ENCODE measurements at places on chromosomes 16 and 17. TPM values are rescaled to one million over a fixed set of nuclear protein-coding genes. Genes with fewer than 3 reads are reported as not detected.

Gene KRT15
- 3.4 TPM for total RNA-seq

DNA sequence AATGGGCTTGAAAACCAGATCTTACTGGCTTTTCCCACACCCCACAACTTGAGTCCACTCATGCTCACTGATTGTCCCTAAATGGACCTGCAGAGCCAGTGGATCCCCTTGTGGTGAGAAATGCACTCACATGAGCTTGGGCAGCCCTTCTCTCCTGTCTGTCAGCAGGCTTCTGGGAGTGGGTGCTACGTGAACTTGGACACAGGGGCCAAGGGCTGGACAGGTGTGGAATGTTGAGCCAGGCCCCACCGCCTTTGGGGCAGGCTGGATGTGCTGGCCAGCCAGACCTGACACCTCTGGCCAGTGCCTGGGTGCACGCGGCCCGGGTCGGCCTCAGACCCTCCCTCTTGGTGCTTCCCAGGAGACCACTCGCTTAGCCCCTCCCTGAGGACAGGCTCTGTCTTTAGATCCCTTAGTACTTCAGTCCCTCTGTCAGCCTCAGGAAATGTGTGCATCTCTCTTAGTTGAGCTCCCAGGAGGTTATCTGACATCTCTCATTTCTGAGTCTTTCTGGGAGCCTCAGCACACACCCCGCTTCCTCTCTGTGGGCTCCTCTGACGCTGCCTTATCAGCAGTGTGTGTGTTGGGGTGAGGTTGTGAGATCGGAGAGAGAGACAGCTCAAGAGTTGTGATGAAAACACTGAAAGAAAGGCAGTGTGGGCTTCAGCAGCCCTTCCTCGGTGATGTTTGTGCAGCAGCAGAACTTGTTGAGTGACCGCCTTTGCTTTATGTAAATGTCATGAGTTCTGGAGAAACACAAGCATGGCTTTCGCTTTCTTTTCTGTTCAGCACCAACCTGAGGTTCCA, 117.0 kb downstream of the RAB11FIP4 start:
- no peak for DNase-seq

- DNase-seq: no peak
These were observed 103.8 kb downstream of the TRIM37 start for GRCh38 chr17:59002848-59003247.

GRCh38 chr16:77499373-77500285, 64.8 kb upstream of the ADAMTS18 start:
- DNase-seq: peak; percentile 57

GRCh38 chr16:67391424-67392300, 1.6 kb downstream of the TPPP3 start:
- DNase-seq: no peak

DNA sequence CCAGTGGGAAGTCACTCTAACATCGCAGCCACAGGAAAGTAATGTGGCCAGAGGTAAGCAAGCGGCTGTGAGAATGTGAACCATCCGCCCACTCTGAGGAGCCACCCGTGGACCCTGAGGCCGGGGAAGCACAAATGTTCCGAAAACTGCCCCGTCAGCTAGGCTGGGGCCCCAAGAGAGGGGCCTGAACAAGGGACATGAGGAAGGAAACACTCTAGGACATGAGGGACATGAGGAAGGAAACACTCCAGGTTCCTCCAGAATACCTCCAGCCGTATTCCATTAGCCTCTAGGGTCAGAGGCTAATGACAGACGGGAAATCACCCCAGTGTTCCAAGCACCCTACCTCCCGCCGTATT, 317 bp downstream of the TEFM start:
- no peak for DNase-seq

Gene TMEM88
- 5.8 TPM for total RNA-seq

DNA sequence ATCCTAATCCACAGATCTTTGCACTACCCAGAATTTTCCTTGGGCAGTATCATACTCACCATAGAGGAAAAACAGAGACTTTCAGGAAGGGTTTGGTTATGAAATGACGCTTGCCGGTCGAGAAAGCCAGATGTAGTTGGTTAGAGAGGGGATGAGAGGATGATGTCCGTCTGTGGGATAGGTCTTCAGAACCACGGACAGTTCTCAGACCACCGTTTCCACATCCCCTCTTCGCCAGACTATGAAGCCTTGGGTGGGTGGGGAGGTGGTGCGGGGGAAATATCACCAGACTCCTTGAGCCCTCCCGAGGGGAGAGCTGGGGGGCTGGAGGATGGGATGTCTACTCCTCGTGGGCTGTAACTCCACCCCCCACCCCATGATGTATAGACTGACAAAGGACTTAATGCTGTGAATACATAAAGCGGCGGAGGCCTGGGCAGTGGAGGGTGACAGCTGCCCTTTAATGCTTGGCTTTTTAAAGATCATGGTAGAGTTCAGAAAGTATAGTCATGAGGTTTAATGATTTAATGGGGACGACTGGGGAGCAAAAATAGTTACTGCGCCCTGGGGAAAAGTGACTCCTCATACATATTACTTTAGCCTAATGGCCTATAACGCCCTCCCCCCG, 96.6 kb downstream of the MRM1 start:
- DNase-seq: no peak

- peak; percentile 33 for DNase-seq
These were observed at the start of gene NDRG4 for GRCh38 chr16:58499615-58500351. NDRG4 (plus strand) TSS chr16:58500143; CDS start chr16:58500249, 106 bp downstream.

Gene BICDL2
- not detected for total RNA-seq

GRCh38 chr17:51258756-51259563, 889 bp downstream of the MBTD1 start:
- DNase-seq: no peak

DNA sequence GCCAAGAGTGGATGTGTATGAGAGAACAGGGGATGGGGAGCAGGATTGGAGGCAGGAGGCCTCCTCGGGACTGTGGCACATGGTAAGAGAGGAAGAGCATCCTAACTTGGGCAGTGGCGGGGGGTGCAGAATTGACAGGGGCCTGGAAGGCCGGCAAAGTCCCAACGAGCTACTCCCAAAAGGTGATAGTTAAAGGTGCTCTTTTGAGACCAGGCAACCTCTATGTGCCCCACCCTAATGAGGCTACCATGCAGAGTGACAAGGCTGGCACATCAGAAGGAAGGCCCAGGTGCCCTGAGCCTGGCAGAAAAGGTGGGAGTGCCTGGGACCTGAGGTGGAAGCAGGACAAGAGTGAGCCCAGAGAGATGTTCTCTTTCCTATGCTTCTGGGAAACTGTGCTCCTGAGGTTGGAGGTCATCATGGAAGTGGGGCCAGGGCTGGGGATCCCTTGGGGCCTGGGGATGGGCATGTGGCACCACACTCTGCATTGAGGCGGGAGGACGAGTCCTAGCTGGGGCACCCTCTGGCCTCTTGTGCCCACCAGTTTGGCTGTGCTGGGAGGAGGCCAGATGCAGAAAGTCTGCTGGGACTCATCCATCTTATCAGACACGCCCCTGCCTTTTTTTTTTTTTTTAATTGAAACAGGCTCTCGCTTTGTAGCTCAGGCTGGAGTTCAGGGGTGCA, 5.9 kb downstream of the RAB11FIP4 start:
- no peak for DNase-seq

Gene CCDC78
- total RNA-seq: 1.4 TPM

Gene MIF4GD
- total RNA-seq: 8.0 TPM

Gene TNP2
- total RNA-seq: not detected

Gene PLA2G10
- not detected for total RNA-seq

Gene SRCIN1
- total RNA-seq: 0.07 TPM

Gene GDPD1
- total RNA-seq: 3.2 TPM

Gene RHBDL3
- total RNA-seq: 0.14 TPM

Gene HBM
- not detected for total RNA-seq

DNA sequence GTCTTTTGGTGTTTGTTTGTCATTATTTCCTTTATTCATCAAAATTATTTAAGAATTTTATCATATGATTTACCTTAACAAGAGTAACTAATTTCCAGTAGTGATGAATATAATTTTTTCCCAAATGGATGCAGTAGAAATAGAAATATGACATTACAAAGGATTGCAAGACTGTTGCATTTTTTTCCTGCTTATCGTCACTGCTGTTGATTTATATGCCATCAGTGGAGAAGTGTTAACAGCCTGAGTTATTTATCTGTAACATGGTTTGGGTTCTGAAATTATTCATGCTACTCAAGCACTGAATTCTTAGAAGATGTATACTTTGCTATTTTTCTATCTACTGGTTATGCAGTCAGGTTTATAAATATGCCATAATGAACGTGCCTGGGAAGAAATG, 68.6 kb downstream of the TMEM100 start:
- DNase-seq: no peak

DNA sequence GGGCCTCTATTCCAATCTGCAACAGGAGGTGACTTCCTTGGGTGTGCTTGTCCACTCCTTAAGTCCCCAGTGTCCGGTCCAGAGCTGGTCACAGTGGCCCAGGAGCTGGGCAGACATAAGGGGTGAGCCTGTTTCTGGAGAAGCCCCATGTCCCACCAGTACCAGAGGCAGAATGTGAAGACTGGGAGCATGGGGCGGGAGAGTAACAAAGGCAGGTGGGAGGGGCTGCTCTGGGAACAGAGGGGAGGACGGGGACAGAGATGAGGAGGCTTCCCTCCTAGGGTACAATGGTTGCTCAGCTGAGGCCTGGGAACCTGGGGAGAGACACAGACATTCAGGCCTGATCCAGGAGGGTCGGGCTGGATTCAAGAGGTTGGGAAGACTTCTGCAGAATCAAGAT, 323.3 kb upstream of the TNRC6C start:
- no peak for DNase-seq

DNA sequence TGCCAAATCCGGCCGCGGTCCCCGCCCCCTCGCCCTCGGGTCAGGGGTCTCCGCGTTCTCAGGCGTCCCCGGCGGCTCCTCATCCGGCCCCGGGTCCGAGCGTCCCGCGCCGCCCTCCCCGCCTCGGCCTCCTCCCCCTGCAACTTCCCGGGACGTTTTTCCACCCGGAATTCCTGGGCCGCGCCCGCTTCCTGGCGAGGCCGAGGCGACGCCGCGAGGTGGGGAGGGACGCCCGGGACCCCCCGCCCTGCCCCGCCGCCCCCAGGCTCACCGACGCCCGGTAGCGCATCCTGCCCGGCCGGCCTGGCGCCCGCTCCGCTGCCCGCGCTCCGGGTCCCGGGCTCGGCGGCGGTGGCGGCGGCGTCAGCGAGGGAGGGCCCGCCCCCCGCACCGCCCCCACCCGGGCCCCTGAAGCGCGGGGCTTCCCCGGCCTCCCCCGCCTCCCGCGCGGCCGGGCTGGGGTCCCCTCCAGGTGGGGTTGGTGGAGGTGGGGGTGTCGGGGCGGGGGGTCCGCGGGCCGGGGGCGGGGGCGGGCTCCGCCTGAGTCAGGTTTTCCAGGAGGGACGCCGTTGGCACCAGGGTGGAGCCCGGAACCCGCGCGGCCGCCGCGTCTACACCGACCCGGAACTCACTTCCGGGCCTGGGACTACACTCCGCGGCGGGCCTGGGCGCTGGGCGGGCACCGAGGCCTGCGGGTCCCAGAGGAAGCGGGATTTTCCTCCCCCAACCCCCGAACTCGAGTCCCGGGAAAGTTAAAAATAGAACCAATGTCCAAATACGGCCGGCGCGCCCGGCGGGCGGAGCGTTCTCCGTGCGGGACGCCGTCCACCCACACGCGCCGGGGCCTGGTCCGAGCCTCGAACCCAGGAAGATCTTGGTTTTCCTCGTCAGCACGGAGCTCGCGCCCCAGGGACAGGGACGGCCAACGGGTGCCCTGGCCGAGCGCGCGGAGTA, 6.8 kb downstream of the MYO1C start:
- no peak for DNase-seq

Gene ZSCAN10
- not detected for total RNA-seq

- no peak for DNase-seq
These were observed 81.0 kb upstream of the HNF1B start for GRCh38 chr17:37825851-37826250.

GRCh38 chr17:76036497-76037261, 9.6 kb upstream of the EVPL start:
- DNase-seq: no peak

DNA sequence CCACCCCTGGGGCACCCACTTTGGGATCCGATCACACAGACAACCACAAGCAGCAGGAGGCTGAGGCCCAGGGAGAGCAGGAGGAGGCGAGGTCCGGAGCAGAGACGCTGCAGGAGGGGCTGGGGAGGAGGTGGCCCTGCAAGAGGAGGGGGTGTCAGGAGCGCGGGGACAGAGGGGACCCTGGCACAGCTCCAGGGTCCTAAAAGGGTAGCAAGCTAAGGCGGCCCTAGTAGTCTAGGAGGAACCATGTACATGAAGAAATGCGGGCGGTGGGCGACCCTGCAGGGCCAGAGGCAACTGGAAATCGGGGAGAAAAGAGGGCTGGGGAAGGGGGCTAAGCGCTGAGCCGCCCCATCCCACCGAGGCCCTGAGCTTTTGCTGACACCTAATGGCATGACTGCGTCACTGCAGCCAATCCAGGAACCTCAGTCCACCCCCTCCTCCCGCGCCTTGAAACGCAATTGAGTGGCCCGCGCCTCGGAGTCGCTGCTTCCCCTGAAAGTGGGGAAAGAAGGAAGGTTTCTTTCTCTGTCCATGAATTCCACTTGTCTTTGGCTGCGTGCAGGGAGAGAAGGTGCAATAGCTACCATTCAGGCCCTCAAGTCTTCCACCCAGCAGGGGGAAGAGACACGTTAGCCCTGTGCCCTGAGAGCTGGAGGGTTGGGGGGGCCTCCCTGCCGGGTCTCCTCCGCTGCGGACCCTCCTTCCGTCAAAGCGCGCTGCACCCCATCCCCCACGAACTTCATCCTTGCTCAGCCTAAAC, 1.8 kb downstream of the ASGR1 start:
- DNase-seq: no peak

- DNase-seq: no peak
These were observed 225.9 kb downstream of the SEC14L1 start for GRCh38 chr17:77366558-77367245.

- DNase-seq: no peak
These were observed 47.4 kb upstream of the CDYL2 start for GRCh38 chr16:80851831-80852230.

Gene CUEDC1
- 4.4 TPM for total RNA-seq

GRCh38 chr16:56477096-56477878, 25.9 kb downstream of the OGFOD1 start:
- peak; percentile 56 for DNase-seq

GRCh38 chr17:58307468-58308172, 21.0 kb downstream of the TSPOAP1 start:
- DNase-seq: no peak

DNA sequence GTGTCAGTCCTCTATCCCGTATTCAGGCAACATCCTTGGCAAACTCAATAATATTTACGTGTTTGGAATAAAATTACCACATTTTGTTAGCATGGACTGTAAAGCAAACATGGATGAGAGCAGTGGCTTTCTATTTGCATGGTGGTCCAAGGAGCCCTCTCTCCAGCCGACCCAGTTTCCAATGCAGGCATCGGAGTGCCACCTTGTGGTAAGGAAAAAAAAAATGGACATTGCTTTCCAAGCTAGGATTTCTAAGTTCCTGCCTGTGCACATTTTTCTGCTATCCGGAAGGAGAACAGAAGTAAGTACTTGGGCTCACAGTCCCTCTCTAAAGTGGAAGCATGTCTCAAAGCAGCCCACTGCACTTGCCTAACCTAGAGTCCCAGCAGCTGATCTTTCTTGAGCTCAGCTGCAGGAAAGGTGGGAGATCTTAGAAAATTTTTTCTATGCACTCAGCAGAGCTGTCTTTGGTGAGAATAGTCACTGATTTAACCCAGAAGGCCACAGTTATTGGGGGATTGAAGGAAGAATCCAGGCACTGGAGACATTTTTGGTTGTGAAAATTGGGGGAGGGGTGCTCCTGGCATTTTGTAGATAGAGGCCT, 46.0 kb upstream of the ERCC4 start:
- DNase-seq: no peak
